ENCODE measurements at places on chromosomes 5 and 9. TPM values are rescaled to one million over a fixed set of nuclear protein-coding genes. Genes with fewer than 3 reads are reported as not detected.

The LTC4S gene
- polyA plus RNA-seq = 0.88 TPM

The BARX1 gene
- not detected for polyA plus RNA-seq

The MAP1B gene
- 30.9 TPM for polyA plus RNA-seq

The QRFP gene
- not detected for polyA plus RNA-seq

The C8G gene
- polyA plus RNA-seq = 0.60 TPM

The SYNPO gene
- 8.4 TPM for polyA plus RNA-seq

The IL4 gene
- not detected for polyA plus RNA-seq

The EGFLAM gene
- polyA plus RNA-seq = 5.6 TPM

The DND1 gene
- polyA plus RNA-seq = 0.21 TPM

The TXNDC15 gene
- polyA plus RNA-seq = 124 TPM
